ENCODE measurements at places on chromosomes 2 and 18.

GRCh38 chr18:35458271-35458670, 39.5 kb downstream of the INO80C start:
- peak; percentile 15 for DNase-seq

GRCh38 chr2:149597668-149598326, 10.2 kb upstream of the MMADHC start:
- DNase-seq = peak; percentile 59

- DNase-seq = no peak
These were observed 19.9 kb downstream of the RBMS1 start for GRCh38 chr2:160473468-160474318.

- DNase-seq = no peak
These were observed 15.3 kb upstream of the CD28 start for GRCh38 chr2:203691149-203691548.

- no peak for DNase-seq
These were observed 550.5 kb downstream of the SPAG16 start for GRCh38 chr2:213834746-213835145.

- no peak for DNase-seq
These were observed 515.9 kb upstream of the CELF4 start for GRCh38 chr18:38081516-38081915.

- DNase-seq = no peak
These were observed 9.7 kb downstream of the CTAGE1 start for GRCh38 chr18:22408059-22408458.

DNA sequence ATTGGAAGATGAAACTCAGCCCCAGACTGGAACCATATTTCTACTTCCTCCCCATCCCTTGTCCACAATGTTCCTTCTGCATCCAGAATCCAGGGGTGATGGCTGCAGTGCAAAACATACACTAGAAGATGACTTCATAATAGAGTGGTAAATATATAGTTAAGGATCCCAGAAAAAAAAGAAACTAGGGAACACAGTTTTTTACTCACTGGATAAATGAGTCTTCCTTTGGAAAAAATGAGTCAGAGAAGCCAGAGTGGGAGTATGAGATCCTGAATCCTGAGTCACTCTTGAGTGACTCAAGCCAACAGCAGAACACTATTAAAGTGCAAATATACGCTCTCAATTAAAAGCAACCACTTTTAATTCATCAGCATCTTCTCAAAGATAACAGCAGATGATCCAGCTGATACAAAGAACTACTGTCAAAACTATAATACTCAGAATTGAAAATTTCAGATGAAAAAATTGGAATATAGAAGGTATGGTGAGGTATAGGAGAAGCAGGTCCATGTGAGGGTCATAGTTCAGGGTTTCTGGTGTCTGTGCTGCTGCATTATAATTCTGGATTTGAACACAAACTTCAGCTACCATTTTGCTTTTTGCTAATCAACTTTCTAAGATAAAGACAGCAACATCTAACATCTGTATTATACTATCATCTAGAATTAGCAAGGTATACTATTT, 987.2 kb upstream of the CDH2 start:
- DNase-seq = no peak

DNA sequence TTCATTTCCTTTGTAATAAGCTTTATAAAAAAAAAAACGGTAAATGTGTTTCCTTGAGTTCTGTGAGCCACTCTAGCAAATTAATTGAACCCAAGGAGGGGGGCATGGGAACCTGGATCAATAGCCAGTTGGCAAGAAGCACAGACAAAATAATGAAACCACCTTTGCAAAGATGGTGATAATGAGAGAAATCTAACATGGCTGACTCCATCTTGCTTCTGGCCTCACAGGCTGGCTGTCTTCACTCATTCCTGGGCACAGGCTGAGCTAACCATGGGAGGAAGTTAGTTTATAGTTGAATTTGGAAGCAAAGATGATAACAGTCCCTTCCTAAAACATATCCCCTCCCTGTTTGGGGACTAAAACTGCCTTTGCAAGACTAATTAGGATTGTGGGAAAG, 95.1 kb downstream of the B3GNT2 start:
- no peak for DNase-seq

DNA sequence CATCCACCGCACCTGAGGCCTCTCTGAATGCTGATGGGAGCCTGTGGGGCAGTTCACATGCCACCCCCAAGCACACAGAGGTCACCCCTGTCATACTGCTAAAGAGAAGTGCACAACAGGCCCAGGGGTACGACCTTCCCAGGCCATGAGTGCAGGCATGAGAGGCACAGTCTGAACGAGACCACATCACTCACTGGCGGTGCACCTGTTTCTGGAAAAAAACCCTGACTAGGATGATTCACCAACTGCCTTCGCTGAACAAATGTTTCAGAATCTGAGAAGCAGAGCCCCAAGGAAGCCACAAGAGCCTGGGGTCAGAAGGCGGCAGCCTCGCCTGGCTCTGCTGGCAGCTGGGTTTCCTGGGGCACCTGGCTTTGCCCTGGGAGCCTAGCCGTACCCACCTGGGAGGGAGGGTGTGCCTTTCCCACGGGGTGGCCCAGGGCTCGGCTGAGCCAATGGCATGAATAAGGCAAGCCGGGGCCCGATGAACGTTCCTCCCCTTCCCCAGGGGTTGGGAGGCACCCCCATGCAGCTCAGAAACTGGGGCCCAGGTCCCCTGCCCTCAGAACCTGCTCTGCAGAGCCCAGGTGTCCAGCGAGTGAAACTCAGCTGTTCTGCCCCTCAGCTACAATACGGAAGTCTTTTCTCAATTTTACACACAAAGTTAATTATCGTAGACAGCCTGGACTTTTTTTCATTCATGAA, 73.8 kb downstream of the HDAC4 start:
- no peak for DNase-seq

GRCh38 chr2:221589696-221590095, 17.6 kb upstream of the EPHA4 start:
- DNase-seq = no peak

GRCh38 chr2:142946941-142947340, 69.5 kb downstream of the KYNU start:
- no peak for DNase-seq

GRCh38 chr18:59616501-59616900, 80.7 kb downstream of the CCBE1 start:
- no peak for DNase-seq

- no peak for DNase-seq
These were observed 267.9 kb upstream of the PKDCC start for GRCh38 chr2:41779888-41780287.

GRCh38 chr18:74682991-74683297, 85.3 kb downstream of the ZNF407 start:
- DNase-seq = no peak

- DNase-seq = peak; percentile 38
These were observed 132.1 kb upstream of the DNMT3A start for GRCh38 chr2:25473758-25474340.

DNA sequence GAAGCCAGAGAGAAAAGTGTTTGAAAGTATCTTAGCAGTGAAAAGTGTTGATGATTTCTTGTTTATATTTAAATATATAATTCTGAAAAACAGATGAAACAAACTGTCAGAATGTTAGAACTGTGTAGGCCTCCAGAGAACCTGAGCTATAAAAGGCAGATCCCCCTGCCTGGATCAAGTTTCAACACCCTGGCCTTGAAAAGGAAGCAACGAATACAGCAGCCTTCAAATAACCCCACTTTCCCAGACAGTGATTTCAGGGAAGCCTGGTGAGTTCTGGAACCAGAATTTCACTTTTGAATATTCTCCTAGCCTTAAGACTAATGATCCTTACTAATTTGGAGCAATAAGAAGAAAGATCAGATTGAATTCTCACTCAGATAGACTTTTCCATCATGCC, 13.3 kb upstream of the TRIM43 start:
- no peak for DNase-seq

- no peak for DNase-seq
These were observed 121.0 kb downstream of the MYO1B start for GRCh38 chr2:191366199-191366598.

GRCh38 chr2:64819361-64819760, 165.6 kb upstream of the SERTAD2 start:
- no peak for DNase-seq

GRCh38 chr2:37780387-37780676, 108.9 kb upstream of the CDC42EP3 start:
- no peak for DNase-seq

GRCh38 chr2:227204452-227204851, 40.0 kb downstream of the COL4A3 start:
- DNase-seq = no peak

DNA sequence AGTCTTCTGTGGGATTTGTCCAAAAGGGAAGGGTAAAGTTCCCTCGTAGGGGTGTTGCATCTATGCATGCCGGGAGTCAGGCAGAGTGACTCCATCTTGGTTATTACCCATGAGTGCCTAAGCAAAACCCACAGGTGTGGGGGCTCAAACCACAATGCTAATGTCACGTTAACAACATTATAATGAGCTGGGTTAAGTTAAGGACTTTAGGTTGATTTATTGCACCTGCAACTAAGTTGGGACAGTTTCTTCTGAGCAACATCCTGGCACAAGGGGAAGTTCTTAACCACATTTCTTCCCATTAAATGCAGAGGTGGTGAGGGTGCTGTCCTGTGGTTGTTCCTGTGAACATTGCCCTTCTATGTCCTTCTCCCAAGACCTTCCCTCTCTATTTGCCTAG, 1596.8 kb upstream of the SLC39A10 start:
- no peak for DNase-seq

DNA sequence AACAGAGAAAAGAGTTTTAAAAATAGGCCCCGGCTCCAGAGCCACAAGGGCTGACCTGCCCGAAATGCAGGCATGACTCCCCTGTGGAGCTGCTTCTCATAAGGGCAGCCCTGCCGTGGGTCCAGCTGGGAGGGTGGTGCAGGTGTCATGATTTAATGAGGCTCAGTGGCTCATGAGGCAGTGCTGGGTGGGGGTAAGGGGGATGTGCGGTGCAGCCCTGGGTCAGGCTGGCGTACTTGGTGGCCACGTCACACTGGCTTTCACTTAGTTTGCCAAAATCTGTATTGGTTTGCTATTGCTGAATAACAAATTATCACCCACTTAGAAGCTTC, 33.6 kb downstream of the HJURP start:
- DNase-seq = no peak

- DNase-seq = no peak
These were observed 129.8 kb downstream of the HNMT start for GRCh38 chr2:138094031-138094430.

GRCh38 chr2:68458981-68459380, 8.1 kb downstream of the FBXO48 start:
- DNase-seq = no peak

GRCh38 chr2:203030991-203031390, 16.3 kb downstream of the NBEAL1 start:
- DNase-seq = no peak

GRCh38 chr2:163655667-163656066, 80.1 kb downstream of the FIGN start:
- no peak for DNase-seq

DNA sequence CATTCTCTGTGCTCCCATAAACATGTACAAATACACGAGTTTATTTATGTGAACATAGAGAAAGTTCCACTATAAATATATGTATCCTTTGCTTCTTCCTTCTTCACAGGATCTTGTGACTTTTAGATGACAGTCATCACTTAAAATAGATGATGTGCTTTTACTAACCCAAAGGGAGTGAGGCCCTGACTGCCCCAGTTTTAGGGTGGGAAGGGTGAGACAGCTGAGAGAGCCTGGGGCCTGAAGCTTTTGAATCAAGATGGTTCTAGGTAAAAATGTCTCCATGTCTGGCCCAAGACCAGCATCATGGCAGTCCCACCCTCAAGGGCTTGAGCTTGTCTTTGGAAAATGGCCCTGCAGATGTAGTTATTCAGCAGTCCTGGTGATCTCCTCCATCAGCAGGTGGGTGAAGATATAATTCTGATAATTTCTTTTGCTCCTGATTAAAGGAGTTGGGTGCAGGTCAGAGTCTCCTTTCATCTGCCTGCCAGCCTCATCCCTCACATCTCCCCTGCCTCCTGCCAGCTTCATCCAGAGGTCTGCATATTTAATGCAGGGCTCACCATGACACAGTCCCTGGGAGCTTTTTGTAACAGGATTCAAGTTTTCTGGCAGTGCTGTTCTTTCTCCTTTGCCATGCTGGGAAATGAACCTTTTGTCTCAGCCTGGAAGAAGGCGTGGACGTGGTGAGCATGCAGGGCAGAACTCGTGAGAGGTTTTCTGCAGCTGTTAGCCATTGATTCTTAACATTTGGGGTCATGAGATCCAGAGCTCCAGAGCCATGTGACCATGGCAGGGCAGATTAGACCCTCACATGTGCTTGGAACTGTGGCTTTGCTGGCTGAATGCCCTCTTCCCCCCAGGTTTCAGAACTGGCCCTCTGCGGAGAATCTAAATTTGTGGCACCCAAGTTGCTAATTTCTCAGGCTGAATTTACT, 2.7 kb downstream of the HRH4 start:
- no peak for DNase-seq

DNA sequence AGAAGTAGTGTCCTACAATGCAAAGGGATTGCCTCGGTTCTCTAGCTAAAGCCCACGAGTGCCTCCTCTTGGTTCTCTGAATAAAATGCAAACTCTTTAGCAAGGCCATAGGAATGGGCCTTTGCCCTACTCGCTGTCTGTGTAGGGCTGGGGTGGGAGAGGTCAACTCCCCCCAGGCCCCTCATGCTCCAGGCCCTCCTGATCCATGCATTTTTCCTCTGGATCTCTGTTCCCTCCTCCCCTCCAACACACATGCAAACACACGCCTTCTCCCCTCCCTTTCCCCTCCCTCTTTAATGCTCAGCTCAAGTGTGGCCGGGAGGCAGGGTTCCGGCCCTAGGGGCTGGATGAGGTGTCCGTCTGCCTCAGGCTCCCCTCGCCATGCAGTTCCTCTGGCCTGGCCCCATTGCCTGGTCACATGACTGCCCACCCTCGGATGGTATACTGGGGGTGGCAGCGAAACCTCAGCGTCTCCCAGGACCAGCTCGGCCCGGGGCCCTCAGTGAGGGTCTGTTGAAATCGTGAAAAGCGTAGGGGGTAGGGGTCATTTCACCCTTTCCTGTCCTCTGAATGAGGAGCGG, 14.9 kb upstream of the KLF11 start:
- no peak for DNase-seq

DNA sequence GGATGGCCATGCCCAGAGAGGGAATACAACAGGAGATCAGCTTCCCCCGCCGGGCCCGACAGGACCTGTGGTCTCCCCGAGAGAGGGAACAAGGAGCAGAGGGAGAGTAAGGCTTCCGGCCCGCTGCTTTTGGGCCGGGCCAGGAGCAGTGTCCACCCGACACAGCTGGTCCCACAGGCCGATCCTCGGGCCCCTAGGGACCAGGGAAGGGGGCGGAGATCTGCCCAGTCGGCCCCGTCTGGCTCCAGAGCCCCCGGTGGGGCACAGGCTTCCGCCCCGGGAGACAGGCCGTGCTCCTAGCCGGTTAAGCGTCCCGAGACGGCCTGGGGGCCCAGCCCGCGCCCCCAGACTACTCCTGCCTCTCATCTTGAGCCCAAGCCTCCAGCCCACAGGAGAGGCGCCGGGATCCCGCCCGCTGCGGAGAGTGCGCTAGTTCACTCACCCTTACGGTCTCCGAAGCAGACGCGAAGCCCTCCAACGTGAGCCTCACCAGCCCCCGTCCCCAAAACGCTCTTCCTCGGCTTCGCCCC, at the start of gene MCFD2:
TSS of gene MCFD2 (minus strand) at position 526 of the 530 bp plus-strand sequence. CDS start 6,635 bp downstream, outside the sequence.
- DNase-seq = no peak

GRCh38 chr2:177633111-177633510, 240.5 kb downstream of the AGPS start:
- DNase-seq = no peak
